ENCODE measurements at places on chromosomes 13 and 19.

- DNase-seq, result no peak
These were observed 189.7 kb downstream of the ENOX1 start for GRCh38 chr13:43596924-43597598.

DNA sequence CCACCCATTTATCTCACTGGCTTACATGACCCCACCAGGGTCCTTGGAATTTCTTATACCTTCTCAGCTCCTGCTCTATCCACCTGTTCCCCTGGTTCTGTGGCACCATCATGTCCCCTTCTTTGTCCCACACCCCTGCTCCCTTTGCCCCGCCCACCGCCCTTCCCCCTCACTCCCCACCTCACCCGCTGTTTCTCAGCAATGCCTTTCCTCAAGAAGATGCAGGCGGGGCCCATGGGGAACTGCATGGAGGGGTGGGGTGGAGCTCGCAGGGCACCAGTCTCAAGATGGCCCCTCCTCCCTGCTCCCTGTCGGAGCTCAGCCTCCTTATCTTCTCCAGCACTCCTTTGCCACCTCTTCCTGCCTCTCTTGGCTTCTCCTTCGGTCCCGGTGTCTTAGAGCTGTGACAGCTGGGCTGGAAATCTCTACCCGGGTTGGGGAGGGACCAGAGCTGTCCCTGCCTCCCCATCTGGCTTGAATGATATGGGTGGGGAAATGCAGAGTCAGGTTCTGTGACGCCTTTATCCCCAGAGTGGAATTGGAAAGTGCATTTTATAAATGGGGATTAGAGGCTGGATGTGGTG is at the start of gene CABP5:
Gene CABP5 (minus strand): TSS at position 405 of the 584 bp plus-strand sequence. CDS start 157 bp downstream, at position 248.
- peak; percentile 44 for DNase-seq

DNA sequence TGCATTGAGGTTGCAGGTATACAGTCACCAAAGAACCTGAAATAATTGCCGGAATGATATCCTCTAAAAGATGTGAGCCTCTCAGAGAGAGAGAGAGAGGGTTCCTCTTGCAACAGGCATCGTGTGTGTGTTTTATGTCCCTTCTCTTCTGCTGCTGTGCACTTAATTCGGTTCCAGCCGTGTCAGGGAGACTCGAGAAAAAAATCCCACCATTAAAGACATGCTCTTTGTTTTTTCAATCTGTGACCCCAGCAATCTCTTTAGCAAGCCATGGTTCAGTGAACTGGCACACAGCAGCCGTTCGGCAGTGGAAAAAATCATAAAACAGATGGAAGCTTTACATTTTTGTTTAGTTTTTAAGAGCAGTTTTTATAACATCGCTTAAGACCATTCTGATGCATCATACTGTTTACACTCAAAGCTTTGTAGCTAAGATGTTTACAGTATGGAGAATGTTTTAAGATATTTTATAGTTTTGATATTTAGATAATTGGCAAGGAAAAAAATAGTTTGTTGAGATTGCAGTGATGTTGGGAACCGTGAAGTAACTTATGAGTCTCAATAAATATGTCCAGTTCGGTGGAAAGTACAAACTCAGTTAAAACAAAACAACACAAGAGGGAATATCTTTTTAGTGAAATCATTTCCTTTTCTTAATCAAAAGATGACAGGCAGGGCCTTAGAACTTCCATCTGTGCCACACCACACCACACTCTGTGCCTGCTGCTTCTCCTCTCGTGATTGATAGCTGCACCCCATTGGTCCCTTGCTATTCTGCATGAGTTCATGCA is 31.2 kb upstream of the ZNF536 start:
- DNase-seq, result no peak

DNA sequence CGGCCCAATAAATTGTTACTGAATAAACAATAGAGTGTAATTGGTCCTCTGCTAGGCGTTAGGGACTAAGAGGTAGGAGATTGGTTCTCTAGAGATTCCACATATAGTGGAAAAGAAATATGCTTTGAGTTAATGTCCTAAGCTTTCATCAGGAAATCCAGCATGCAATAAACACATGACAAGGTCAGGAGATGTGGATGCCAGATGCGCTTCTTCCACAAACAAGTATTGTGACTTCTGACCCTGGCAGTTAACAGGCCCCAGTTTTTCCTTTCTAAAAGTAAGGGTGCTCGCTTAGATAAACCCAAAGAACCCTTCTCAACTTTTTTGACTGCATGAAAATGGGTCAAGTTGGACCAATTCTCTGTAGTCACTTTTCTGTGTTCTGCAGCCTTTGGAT is 146.5 kb upstream of the SOX21 start:
- DNase-seq, result no peak

DNA sequence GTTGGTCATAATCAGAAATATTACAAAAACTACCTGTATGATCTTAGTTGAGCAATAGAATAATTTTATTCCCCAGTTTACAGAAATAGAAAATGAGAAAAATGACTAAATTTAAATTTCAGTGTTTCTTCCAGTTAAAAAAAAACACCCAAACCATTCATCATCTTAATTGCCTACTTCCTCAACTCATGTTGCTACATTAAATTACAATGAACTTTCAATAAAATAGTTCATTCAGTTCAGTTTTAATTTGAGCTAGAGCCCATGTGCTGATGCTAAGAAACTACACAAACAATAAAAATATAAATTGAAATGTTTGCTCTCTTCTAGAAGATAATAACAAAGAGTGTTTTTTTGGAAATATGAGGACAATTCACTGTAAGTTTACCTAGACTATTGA is 820.4 kb downstream of the SLITRK6 start:
- no peak for DNase-seq

DNA sequence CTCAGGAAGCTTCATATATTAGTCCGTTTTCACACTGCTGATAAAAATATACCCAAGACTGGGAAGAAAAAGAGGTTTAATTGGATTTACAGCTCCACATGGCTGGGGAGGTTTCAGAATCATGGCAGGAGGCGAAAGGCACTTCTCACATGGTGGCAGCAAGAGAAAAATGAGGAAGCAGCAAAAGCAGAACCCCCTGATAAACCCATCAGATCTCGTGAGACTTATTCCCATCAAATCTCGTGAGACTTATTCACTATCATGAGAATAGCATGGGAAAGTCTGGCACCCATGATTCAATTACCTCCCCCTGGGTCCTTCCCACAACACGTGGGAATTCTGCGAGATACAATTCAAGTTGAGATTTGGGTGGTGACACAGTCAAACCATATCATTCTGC is 23.1 kb downstream of the FLT3 start:
- DNase-seq, result no peak

- DNase-seq, result no peak
These were observed 204.3 kb downstream of the SUCLA2 start for GRCh38 chr13:47796816-47797215.

DNA sequence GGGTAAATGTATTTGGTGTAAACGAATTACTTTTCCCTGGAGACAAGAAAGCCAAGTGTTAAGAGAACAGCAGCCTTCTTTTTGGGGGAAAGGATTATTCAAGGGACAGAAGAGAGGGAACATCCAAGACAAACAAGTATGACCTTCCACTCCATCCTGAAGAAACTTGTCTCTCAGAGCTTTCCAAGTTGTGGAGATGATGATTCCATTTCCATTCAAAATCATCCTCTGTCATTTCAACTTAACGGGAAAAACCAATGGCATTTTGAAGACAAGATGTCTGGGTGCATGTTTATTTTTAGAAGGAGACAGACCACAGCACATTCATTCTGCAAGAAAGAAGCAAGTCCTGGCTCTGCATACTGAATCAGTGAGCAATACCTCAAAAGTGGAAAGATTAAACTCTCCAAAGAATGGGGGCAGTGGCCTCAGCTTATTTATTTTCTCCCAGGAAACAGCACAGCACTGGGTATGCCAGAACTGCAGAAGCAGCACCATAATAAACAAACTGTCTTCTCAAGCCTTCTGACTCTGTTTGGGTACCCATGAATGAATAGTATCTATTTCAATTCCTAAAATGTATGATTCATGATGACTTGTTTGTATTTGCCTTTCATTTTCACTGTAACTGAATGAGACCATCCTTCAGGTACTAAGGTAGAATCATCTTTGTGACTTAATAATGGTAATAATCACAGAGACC is 541.0 kb downstream of the RFC3 start:
- DNase-seq, result no peak

Measured in hematopoietic multipotent progenitor cell treated with erythropoietin and hydrocortisone succinate and interleukin-3 and kit ligand, for 8 days (in vitro differentiated cells).